Upper lobe of left lung (tissue), 6 donors: ENCODE measurements at places on chromosomes 16 and 17. TPM values are rescaled to one million over a fixed set of nuclear protein-coding genes. Genes with fewer than 3 reads are reported as not detected.
A peak's percentile ranks its signal among the peaks of the same experiment; 100 is the strongest.

DNA sequence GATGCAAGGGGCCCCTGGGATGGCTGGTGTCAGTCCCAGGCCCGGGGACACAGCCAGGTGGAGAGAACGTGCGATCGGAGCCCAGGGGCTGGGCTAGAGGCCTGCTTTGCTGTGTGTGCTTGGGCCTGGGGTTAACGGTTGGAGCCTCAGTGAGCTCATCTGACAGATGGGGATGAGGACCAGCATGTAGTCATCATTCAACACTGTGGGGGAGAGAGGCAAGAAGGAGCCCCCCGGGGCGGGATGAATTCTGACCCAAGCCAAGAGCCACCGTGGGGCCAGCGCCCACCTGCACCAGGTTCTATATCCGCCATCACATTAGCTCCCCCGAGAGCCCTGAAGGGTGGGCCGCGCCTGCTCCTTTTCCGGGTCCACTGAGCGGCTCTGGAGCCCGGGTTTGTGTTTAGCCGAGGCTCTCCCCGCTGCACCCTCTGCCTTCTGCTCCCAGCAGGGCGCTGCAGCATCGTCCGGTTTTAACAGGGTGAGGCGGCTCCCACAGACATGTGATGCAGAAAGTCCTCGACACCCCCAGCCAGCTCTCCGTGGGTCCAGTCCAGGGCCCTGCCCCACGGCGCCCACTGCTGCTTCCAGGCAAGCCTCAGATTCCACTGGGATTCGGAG lies 365.7 kb downstream of the SEC14L1 start:
- DNase-seq = peak; percentile 71

DNA sequence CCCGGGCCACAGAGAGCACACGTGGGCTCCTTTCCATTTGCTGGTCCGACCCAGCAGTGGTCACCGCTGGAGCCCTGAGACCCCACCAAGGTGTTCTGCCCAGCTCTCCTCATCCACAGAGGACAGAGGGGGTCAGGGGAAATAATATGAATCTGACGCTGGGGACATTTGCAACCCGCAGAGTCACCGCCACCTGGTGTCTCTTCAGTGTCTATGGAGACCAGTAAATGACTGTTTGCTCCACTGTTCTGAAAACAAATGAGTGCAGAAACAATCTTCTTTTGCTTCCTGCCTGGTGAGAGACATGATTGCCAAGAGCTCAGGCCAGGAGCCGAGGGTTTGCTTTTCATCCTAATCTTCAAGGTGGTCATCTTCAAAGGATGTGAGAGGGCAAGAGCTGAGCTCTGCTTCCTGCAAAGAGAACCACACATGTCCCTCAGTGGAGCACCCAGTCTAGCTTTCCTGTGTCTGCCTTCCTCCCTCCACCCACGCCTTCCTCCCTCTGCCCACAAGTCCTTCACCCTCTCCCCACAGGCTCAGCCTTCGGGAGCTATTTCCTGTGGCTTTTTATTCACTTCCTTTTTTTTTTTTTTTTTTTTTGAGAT lies 14.7 kb upstream of the KLHDC4 start:
- peak; percentile 69 for DNase-seq

- DNase-seq = peak; percentile 91
These were observed 10.1 kb downstream of the DYNC1LI2 start for GRCh38 chr16:66741169-66741900.

GRCh38 chr17:32771396-32771795 lies 105.5 kb downstream of the MYO1D start:
- no peak for DNase-seq

- DNase-seq = no peak
These were observed 16.2 kb downstream of the CDC27 start for GRCh38 chr17:47172696-47173565.

DNA sequence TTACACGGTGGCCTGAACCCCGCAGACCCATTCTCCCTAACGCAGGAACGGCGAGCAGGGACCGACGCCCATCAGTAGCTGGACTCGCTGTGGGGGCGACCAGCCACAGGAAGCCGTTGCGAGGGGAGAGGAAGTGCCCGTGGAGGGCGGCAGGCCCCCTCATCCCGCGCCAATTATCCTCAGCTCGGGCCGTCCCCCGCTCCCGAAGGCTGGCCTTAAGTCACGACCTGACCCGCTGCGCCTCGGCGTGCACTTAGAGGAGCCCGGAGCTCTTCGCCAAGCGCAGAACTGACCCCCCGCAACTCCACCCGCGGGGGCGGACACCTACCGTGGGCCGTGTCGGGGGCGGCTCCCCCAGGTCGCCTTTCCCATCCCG lies 401 bp downstream of the ARL16 start:
- no peak for DNase-seq

DNA sequence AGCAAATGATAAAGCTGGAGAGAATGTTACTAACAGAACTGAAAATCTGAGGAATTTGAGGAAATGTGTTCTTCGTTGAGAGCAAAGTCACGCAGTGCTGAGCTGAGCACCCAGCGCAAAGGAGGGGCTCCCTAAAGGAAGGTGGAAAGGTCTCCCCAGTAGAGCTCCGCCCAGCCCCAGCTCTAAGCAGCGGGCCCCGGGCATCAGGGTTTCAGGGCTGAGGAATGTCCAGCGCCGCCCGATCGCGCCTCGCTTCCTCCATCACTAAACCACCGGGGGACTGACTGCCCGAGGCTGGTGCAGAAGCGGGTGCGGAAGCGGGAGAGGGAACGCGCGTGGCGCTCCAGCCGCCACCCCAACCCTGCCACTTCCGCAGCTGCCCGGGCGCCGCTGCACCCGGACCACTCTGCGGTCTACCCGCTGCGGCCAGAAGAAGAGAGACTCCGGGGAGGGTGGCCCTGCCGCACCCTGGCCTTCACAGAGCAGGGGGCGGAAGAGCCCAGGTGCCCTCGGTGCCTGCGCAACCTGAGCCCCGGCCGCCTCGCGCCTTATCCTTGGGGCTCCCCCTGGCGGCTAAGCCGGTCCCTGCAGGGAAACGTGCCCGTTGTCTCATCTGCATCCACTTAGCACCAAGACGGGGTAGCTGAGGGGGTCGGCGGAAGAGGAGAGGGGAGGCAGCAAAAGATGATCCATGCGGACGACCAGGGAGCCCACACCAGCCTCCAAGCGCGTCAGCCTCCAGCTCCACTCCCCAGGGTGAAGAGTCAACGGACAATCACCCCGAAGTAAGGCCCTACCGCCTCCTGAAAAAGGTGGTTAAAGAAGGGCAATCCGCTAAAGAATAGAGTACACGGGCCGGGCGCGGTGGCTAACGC lies 12.4 kb upstream of the GUCY2D start:
- peak; percentile 87 for DNase-seq

- DNase-seq = no peak
These were observed 7.4 kb upstream of the EFCAB13 start for GRCh38 chr17:47316311-47316710.

DNA sequence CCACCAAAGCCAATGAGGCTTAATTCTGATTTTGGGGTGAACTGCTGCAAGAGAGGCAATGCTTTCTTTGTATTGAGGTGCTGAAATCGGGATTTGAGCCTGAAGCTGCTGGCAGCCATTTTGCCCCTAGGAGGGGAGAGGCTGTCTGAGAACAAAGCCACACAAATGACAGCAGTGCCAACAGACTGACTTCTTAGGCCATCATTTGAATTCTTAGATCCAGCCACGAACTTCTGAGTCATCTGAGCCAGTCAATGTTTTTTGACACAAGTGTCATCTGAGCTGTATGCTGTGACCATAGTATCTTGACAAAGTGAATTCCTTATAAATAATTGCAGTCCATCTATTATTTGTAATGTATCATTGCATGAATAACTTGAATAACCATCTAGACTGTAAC lies 29.0 kb downstream of the HYDIN start:
- DNase-seq = no peak

DNA sequence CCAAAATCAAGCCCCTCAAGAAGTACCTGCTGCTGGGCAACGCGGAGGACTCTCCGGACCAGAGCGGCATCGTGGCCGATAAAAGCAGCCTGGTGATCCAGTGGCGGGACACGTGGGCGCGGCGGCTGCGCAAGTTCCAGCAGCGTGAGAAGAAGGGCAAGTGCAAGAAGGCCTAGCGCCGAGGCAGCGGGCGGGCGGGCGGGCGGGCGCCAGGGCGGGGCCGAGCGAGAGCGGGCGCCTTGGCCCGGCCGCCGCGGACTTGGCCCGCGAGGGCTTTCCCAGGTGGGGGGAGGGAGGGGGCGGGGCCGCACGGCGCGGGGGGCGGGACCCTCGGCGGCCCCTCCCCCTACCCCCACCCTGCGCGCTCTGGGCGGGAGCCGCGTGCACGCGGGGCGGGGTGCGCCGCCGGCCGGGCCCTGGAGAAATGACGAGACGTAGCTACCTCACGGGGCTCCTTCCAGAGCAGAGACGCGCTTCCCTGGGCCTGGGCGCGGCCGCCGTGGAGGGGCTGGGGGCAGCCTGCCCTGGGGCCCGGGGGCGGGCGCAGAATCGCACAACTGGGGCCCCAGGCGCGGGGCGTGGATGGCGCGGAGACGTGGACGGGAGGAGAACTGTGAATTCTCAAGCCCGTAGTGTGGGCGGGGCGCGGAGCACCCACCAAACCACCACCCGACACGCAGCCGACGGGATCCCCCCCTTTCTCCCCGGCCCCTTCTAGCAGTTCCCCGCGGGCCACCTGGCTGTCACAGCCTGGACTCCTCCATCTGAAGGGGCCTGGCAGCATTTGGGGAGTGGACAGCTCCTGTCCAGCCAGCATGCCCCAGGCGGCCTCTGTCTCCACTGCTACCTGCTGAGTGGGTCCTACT lies 218.7 kb downstream of the NTN1 start:
- peak; percentile 95 for DNase-seq

GRCh38 chr17:27284811-27285415 lies 9.0 kb upstream of the WSB1 start:
- DNase-seq = no peak

GRCh38 chr16:53429221-53429943 lies 4.9 kb upstream of the RBL2 start:
- DNase-seq = no peak

- peak; percentile 56 for DNase-seq
These were observed 46.3 kb downstream of the METRNL start for GRCh38 chr17:83125515-83126274.

- DNase-seq = no peak
These were observed 440.3 kb upstream of the MAF start for GRCh38 chr16:80040814-80041213.

- no peak for DNase-seq
These were observed 312.7 kb upstream of the CCL2 start for GRCh38 chr17:33942414-33942813.

DNA sequence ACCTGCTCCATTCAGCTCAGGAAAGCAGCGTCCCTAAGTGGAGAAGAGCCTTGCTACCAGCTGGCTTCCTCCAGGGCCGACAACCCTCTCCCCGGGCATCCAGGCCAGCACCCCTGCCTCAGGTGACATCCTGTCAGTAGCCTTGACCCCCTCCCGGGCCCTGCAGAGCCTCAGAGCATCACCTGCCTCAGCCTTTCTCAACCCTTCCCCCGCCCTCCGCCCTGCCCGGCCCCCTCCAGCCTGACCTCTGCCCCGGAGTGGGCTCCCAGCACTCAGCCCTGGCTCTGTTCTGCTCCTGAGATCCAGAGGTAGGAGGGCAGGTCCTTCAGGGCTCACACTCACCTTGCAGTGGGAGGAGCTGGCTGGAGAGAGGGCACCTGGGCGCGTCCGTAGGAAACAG lies 73.8 kb upstream of the METRNL start:
- no peak for DNase-seq

DNA sequence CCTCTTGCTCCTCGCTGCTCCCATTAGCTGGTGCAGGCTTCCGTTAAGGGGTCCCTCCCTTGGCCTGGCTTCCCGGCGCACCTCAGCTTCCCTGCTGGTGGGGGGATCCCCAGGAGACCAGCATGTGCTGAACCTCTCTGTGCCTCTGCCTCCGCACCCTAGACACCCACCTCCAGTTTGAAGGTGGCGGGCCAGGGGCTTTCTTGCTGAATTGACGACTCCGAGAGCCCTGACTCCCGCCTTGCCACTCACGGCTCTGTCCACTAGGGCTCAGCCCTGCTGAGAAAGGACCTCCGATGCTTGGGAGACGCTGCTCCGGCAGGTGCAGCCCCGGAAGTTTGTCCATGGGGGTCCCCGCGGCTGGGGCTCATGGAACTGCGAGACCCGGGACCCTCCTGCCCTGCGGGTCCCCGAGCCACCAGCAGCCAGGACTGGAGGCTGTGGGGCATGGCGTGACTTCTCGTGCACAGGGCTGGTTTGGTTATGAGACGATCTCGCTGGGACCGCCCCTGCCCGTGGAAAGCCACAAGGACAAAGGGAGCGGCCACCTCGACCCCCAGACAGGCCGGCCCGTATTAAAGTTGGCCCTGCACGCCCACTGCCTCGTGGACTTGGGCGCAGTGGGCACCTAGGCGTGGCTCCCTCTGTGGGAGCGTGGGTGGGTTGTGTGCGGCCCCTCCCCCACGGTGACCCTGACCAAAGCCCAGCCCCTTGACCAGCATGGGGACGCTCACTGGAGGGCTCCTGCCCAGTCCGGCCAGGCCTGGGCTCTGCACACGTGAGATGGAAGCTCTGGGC lies 8.1 kb downstream of the CHMP6 start:
- DNase-seq = no peak

DNA sequence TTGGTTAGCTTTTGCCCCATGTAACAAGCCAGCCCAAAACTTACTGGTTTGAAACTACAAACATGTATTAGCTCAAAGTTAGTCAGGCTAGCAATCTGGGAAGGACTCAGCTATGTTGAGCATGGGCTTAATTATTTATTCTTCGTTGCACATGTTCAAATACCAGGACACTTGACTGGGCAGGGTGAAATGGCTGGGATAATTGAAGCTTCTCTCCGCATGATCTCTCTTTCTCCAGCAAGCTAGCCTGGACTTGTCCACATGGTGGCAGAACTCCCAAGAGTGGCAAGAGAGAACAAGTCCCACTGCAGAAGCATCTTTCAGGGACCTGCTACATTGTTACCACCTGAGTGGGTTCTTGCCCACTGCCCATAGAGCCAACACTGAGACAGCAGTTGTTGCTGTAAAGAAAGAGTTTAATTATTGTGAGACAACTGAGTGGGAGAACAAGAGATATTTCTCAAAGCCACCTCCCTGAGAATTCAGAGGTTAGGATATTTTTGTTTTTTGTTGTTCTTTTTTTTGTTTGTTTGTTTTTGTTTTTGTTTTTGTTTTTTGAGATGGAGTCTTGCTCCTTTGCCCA lies 16.8 kb upstream of the ATF7IP2 start:
- DNase-seq = no peak

- DNase-seq = peak; percentile 56
These were observed 635 bp downstream of the WNK4 start for GRCh38 chr17:42780851-42781638.

GRCh38 chr17:73043686-73044581 lies 48.6 kb downstream of the SLC39A11 start:
- DNase-seq = no peak

- DNase-seq = no peak
These were observed 1.1 kb upstream of the GNAO1 start for GRCh38 chr16:56190048-56190676.

GRCh38 chr16:81530296-81530721 lies 85.7 kb downstream of the CMIP start:
- DNase-seq = no peak

- DNase-seq = no peak
These were observed 10.0 kb upstream of the FASN start for GRCh38 chr17:82108038-82108437.

- peak; percentile 71 for DNase-seq
These were observed 37.7 kb downstream of the RNF135 start for GRCh38 chr17:31008374-31009041.

The G6PC1 gene
- not detected for total RNA-seq

The EXOC3L1 gene
- 11.2 TPM for total RNA-seq

The KRT25 gene
- not detected for total RNA-seq

The AATF gene
- 45.4 TPM for total RNA-seq

The TBC1D16 gene
- 25.6 TPM for total RNA-seq

The DPEP2 gene
- total RNA-seq = 28.0 TPM

The PLCG2 gene
- 56.0 TPM for total RNA-seq

The FAM171A2 gene
- 0.98 TPM for total RNA-seq

The TRIM72 gene
- total RNA-seq = not detected

The PPP1R1B gene
- total RNA-seq = 17.8 TPM

The KRT28 gene
- total RNA-seq = not detected
